ENCODE measurements at places on chromosomes 7 and 10. TPM values are rescaled to one million over a fixed set of nuclear protein-coding genes. Genes with fewer than 3 reads are reported as not detected.

The LIPF gene
- not detected for total RNA-seq

The MLXIPL gene
- not detected for total RNA-seq

The PRLHR gene
- not detected for total RNA-seq

The TCERG1L gene
- not detected for total RNA-seq

The PPA1 gene
- total RNA-seq = 229 TPM

The HECW1 gene
- not detected for total RNA-seq

The AS3MT gene
- total RNA-seq = 5.9 TPM

The ADD3 gene
- total RNA-seq = 453 TPM

The ZNF273 gene
- 2.6 TPM for total RNA-seq

The IKZF5 gene
- total RNA-seq = 1.1 TPM

The GPAM gene
- 11.1 TPM for total RNA-seq

The KNDC1 gene
- 1.6 TPM for total RNA-seq
